ENCODE measurements at places on chromosomes 7 and 10. TPM values are rescaled to one million over a fixed set of nuclear protein-coding genes. Genes with fewer than 3 reads are reported as not detected.
A peak's percentile ranks its signal among the peaks of the same experiment; 100 is the strongest.

DNA sequence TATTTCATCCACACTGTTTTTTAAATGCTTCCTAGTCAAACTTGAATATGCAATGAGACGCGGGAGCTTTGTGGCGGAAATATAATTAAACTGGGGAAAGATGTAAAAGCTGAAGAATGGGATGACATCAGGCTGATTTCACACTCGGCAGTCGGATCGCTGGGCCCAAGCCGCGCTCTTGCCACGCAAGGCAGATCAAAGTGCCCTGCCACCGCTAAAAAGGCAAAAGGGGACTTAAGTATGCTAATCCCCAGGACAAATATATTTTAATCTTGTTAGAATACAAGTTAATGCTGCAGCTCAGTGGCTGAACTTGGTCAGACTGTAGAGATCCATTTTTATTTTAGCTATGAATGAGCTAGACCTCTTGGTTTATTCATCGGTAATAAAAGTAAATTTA is 13.8 kb downstream of the EN2 start:
- DNase-seq: no peak

- DNase-seq: peak; percentile 69
Measured at GRCh38 chr10:58512491-58513187, at the start of gene BICC1. BICC1 (plus strand) TSS chr10:58512872; CDS start chr10:58513144, 272 bp downstream.

The MKX gene
- polyA plus RNA-seq: 0.40 TPM

DNA sequence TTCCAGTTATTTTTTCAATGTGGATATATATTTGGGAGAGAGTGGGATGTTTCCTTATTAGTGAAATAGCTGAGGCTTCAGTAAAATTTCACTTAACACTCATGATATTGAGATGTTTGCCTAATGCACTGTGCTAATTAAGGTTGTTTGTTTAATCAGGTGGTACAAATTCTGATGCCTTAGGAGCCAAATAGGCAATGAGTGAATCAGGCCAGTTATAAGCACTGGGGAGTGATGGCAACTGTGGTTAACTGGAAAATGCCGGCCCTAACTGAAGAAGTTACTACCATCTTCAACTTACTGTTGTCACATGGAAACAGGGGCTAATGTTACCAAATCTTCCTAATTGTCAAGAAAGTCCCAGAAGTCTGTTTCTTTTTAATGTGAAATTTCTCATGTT is 32.0 kb downstream of the VCL start:
- no peak for DNase-seq

DNA sequence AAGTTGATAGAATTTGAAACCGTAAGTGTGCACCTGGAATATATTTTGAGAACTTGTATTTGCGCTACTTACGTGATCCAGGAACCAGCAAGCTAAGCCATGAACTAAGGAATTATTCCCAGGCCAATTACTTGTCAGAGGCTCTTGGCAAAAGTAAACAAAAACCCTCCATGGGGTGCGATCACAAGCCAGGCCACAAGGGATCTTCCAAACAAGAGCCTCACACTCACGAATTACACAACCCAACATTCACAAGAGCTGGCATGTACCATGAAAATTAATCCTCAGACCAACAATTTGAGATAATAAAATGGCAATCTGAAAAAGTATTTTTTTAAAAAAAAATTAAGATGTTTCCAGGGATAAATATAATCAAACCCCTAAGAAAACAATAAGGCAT is 467.0 kb upstream of the AKR1E2 start:
- DNase-seq: no peak

GRCh38 chr7:30877993-30878392 is 33.7 kb upstream of the AQP1 start:
- no peak for DNase-seq

The NPSR1 gene
- 0.16 TPM for polyA plus RNA-seq

- no peak for DNase-seq
Measured at GRCh38 chr10:7111561-7111960, 299.3 kb downstream of the SFMBT2 start.

The CLCN1 gene
- 1.6 TPM for polyA plus RNA-seq

- DNase-seq: no peak
Measured at GRCh38 chr7:36019980-36020379, 133.1 kb upstream of the EEPD1 start.

GRCh38 chr7:131385039-131385605 is 57.4 kb downstream of the MKLN1 start:
- DNase-seq: no peak

- no peak for DNase-seq
Measured at GRCh38 chr10:3467052-3467951, 294.7 kb upstream of the PITRM1 start.

DNA sequence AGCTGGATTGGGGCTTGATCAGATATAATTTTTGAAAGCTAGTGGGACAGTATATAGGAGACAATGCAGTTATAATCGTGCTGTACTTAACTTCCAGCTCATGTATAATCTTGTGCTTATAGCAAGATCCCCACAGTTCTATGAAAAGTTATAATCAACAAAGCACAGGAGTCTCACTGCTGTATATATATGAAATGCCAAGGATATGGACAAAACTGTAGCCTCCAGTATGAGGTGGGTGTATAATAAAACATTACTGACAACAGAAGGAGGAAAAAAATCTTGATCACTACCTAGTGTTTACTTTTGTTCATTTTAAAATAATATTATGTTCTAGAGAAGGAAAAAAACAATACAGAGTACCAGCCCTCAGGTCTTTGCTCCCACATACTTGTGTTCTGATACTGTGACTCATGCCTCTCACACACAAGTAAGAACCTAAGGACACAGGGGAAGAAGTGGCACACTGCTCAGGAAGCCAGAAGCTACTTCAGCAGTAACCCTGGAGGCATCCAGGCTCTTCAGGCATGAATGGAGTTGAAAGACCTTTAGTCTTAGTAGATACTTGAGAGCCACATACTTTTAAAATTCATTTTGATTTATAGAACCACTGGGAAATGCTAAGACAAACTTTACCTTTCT is 265.7 kb upstream of the IMMP2L start:
- peak; percentile 19 for DNase-seq

The IDI1 gene
- 66.5 TPM for polyA plus RNA-seq

The CALHM1 gene
- polyA plus RNA-seq: 0.04 TPM

DNA sequence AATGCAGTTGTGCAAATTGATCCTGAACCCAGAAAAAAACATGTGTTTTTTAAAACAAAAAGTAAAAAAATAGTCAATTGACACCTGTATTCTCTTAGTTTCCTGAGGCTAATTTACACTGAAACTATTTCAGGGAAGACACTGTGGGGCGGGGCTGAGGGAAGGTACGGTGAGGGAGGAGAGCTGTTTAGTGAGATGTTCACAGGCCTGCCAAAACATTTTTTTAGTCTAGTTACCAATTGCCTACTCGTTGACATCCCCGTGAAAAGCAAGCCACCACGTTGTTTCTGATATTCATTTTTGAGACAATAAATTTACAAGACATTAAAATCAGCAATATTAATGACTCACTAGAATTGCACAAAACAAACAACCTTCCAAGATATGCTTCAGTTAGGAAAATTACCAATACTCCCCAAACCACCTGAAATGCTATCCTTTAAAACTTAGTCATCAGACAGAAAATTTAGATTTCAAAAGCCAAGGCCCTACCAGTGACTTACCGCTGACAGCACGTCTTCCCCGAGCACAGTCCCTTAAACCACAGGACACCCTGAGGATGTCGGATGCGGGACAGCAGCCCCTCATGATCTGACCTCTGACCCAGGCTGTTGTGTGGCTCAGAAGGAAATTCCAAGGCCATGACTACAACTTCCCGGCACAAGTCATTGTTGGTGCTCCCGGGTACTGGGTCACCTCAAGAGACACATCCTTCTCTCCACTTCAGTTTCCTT is 279.2 kb downstream of the PRPF18 start:
- no peak for DNase-seq

GRCh38 chr10:92363498-92363897 is 72.5 kb downstream of the MARCHF5 start:
- no peak for DNase-seq

The NXPH1 gene
- 0.06 TPM for polyA plus RNA-seq

The GCC1 gene
- polyA plus RNA-seq: 13.1 TPM

DNA sequence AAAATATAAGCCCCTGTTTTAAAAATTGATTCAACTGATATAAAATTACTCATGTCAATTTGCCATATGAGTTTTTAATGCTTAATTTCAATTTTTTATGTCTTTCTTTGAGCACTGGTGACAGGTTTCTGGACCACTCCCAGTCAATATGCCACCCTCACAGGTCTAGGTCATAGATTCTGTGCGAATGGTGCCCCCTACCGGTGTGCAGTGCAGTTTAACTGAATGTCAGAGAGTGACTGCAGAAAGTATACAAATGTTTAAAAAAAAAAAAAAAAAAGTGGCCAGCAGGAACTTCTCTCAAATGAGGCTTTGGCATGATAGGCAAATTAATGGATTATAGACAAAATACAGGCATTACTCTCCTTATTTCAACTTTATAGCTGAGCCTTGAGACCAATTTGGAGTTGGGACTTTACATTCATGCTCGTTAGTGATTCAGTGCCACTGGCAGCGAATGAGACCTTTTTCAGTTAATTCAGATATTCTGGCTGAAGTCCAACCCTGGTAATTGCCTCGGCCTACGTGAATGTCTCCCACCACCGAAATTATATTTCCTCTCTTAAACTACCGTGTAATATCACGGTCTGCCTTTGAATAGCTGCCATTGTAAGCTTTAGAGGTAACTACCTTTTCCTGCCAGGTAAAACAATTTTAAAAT is 427.6 kb downstream of the PHTF2 start:
- no peak for DNase-seq

- no peak for DNase-seq
Measured at GRCh38 chr7:51366172-51366728, 49.6 kb upstream of the COBL start.

- no peak for DNase-seq
Measured at GRCh38 chr10:36462194-36462593, 663.2 kb upstream of the ANKRD30A start.

DNA sequence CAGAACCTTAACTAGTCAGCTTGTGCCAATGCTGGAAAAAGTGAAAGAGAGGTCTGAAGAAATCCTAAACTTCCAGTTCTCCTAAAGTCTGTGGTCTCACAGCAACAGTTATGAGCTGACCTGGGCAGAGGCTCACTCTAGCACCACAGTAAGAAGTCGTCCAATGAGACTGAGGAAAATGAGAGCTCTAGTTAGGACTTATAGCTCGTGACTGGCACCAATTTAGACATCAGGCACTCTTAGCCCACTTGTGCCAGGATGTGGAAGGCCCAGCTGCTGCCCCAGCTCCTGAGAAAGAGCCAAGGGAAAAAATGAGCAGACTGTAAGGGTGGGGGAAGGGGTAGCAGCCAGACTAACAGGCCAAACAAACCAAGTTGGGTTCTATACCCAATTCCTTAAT is 7.6 kb downstream of the MMS19 start:
- DNase-seq: no peak

The CUZD1 gene
- 0.90 TPM for polyA plus RNA-seq

The ADCY1 gene
- polyA plus RNA-seq: 1.4 TPM

GRCh38 chr7:75905785-75906604 is 9.0 kb upstream of the POR start:
- DNase-seq: peak; percentile 94

The CDH23 gene
- 1.7 TPM for polyA plus RNA-seq

DNA sequence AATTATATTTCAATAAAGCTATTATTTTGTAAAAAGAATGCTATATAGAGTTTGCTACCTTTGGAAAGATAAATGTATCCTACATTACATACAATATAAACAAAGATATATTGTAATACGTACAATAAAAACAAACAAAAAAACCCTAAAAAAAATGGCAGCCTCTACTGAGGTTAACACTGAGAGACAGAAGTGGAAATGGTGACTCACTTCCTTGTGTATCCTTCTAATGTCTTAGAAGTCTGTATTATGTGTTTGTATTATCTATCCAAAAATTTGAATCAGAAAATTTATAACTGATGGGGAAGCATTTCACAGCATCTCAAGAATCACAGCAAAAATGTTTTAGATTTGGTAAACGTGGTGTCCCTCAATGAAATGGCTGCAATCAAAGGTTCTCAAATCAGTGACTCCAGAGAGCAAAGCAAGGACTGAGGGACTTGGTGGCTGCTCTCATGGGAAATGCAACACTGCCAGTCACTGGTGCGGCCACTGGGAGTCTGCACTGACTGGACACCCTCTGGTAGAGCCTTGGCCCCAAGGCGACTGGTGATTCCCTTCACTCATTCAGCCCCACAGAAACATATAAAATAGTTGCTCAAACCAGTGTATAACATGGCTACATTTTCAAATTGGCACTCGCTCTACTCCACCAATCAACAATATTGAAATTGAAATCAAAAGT is 53.8 kb downstream of the PANK1 start:
- no peak for DNase-seq

DNA sequence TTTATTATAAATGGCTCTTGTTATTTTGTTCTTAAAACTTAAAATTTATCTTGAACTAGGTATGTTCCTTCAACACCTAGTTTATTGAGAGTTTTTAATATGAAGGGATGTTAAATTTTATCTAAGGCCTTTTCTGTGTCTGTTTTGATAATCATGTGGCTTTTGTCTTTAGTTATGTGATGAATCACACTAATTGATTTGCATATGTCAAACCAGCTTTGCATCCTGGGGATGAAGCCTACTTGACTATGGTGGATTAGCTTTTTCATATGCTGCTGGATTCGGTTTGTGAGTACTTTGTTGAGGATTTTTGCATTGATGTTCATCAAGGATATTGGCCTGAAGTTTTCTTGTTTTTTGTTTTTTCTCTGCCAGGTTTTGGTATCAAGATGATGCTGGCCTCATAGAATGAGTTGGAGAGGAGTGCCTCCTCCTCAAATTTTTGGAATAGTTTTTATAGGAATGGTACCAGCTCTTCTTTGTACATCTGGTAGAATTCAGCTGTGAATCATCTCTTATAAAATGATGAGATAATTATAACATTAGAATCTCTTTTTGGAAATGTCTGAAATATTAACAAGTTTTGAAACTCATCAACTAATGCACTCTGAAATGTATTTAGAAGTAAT is 78.7 kb upstream of the AGR3 start:
- no peak for DNase-seq

The FASTK gene
- 90.4 TPM for polyA plus RNA-seq

- DNase-seq: no peak
Measured at GRCh38 chr7:4841007-4841784, 20.6 kb downstream of the PAPOLB start.

- DNase-seq: no peak
Measured at GRCh38 chr7:30700941-30701340, 18.7 kb upstream of the CRHR2 start.

- no peak for DNase-seq
Measured at GRCh38 chr7:44645254-44645653, 38.8 kb downstream of the OGDH start.

GRCh38 chr10:6537770-6538169 is 42.3 kb downstream of the PRKCQ start:
- DNase-seq: no peak

DNA sequence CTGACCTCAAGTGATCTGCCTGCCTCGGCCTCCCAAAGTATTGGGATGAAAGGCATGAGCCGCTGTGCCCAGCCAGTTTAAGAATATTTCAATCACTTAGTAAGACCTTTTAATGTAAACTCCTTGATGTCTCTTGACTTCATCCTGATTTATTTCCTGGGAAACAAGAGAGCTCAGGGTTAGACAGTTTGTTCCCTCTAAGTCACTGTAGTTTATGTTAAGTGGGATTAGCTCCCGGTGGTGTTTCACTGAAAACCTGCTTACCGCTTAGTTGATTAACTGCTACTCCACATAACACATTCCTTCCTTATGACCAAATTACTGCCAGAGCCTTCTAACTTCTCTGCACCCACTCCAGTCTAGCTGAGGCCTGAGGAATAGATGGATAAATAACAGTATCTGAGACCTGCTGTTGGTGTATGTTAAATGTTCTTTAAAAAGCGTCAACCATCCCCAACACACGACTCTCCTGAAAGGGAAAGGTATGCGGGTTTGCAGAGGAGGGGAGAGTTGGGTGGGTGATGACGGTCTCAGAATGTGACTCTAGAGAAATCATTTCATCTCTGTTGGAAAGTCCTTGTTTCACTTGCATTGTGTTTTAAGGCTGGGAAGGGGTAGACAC is 48.7 kb downstream of the CREB3L2 start:
- peak; percentile 60 for DNase-seq

All from large intestine (tissue), 12 donors.